Esophagus squamous epithelium (tissue), 5 donors: ENCODE measurements at places on chromosomes 7 and 10.

DNA sequence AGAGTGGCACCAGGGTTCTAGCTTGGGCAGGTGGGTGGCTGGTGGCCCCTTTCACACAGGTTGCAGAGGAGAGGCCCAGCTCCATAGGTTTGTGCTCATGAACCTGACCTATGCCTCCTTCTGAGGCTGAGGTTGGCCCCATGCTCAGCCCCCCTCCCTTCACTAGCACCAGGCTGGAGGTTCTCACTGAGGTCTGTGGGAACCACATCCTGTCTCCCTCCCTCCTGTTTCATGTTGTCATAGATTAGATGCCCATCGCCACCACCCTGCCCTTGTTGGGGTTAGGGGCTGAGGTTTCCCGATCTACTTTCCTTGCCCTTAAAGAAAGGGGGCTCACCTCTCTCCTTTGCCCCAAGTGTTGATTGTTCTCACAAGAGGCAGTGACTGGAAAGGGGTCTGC is 14.7 kb downstream of the NEUROG3 start:
- DNase-seq, result no peak
- no peaks in the 10 kb centered on the region for H3K4me1 ChIP-seq
- H3K4me3 ChIP-seq, result no peak overlapping the region
- H3K36me3 ChIP-seq, result no peaks in the 10 kb centered on the region

- H3K36me3 ChIP-seq, result no peaks in the 10 kb centered on the region
- DNase-seq, result no peak
- no peak overlapping the region for H3K4me3 ChIP-seq
- no peak overlapping the region for H3K27ac ChIP-seq
Observed at GRCh38 chr10:91665842-91666241, 33.0 kb upstream of the PPP1R3C start.

DNA sequence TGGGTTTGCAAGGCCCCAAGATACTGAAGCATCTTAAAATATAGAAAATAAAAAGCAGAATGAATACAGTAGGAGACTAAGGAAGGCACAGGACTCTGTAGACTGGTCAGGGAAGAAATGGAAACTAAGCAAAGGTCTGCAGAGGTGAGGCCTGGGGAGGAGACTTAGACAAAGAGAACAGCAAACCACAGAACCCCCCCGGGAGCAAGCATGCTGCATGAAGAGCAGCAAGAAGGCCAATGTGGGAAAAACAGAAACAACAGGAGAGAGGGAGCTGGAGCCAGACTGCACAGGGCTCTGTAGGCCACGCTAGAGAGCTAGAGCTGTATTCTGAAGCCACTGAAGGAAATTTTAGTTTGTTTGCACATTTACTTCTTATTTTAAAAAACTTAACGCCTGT is 45.7 kb upstream of the ARID5B start:
- no peak for DNase-seq
- H3K4me1 ChIP-seq, result no peaks in the 10 kb centered on the region
- no peak overlapping the region for H3K27ac ChIP-seq
- no peak overlapping the region for H3K4me3 ChIP-seq
- no peaks in the 10 kb centered on the region for H3K27me3 ChIP-seq

- no peaks in the 10 kb centered on the region for H3K36me3 ChIP-seq
- no peaks in the 10 kb centered on the region for H3K4me1 ChIP-seq
- H3K4me3 ChIP-seq, result no peak overlapping the region
- no peak for DNase-seq
- no peaks in the 10 kb centered on the region for H3K27me3 ChIP-seq
Observed at GRCh38 chr10:10886861-10887531, 130.7 kb upstream of the CELF2 start.

- H3K27me3 ChIP-seq, result no peaks in the 10 kb centered on the region
- no peaks in the 10 kb centered on the region for H3K4me1 ChIP-seq
- DNase-seq, result no peak
- no peak overlapping the region for H3K27ac ChIP-seq
Observed at GRCh38 chr7:69553190-69553589, 45.1 kb upstream of the AUTS2 start.

DNA sequence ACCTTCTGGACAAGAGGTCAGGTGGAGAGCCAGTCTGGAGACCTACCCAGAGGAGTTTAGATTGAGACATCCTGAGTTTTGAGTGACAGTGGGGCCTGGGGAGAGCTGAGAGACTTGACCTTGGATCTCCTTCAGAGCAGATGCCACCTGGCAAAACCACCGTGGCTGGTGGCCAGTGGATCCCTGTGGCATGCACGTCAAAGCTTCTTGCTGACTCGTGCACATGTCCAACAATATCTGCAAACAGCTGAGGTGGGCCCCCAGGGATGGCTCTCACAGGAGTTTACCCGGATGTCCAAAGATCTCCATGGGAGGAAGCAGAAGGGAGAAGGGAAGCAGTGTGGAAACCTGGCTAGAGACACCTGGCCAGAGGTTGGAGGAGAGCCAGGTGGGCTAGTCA is 230.5 kb downstream of the FANK1 start:
- no peak overlapping the region for H3K4me3 ChIP-seq
- no peaks in the 10 kb centered on the region for H3K27me3 ChIP-seq
- no peaks in the 10 kb centered on the region for H3K36me3 ChIP-seq
- no peaks in the 10 kb centered on the region for H3K4me1 ChIP-seq
- no peak for DNase-seq
- no peak overlapping the region for H3K27ac ChIP-seq

DNA sequence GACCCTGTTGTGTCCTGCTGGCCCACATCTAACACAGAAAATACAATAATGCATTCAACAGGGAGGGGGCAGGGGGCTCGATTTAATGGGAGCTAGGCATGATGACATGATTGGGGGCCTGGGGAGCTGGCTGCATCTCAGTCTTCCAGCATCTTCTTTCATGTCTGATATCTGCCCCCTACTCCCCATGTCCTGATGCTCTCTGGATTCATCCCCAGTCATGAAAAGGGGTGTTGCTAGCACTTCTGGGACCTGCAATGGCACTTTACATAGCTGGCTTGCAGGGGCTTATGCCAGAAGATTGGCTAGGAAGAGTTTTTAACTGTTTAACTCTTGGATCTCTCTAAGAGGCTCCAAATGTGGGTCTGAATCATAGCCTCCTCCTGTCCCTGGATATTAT is 94.9 kb downstream of the AOAH start:
- no peak overlapping the region for H3K4me3 ChIP-seq
- DNase-seq, result no peak
- no peaks in the 10 kb centered on the region for H3K4me1 ChIP-seq
- H3K36me3 ChIP-seq, result no peaks in the 10 kb centered on the region
- no peaks in the 10 kb centered on the region for H3K27me3 ChIP-seq
- no peak overlapping the region for H3K27ac ChIP-seq

DNA sequence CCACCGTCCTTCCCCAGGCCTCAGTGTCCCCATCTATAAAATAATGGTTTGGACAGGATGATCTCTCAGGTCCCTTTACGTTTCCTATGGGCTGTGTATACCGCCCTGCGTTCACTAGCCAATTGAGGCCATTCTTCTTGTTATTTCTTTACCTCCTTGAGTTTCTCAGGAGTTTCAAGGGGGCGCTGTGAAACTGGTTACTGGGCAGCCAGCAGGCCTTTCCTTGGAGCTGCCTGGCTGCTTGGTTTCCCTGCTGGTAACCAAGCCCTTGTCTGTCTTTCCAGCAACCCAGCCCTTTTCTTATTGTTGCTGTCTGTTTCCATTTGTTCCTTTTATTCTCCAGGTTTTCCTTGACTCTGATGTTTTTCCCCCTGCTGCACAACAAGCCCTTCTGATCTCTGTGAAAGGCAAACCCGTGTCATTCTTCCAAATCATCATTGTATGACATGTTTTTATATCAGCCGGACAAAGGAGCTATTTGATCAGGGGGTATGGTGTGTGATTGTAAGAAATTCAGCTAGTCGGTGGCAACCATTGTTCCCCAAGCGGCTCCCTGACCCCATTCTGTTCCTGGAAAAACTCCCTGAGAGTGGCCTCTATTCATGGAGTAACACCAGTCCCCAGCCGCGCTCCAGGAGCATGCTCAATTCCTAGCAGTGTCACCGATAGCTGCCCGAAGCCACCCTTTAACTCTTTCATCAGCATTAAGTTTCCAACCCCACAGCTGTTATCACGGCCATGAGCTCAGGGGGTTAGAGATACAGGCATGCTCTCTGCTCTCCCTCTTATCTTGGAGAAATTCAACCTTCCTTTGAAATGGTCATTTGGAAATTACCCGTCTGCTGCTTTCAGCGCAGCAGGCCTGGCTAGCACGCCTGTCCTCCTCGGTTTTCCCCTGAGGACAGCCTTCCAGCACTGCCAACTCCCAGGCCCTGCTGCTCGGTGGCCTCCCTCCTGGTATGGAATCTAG is 26.6 kb downstream of the FGF8 start:
- no peak overlapping the region for H3K4me3 ChIP-seq
- H3K4me1 ChIP-seq, result no peaks in the 10 kb centered on the region

GRCh38 chr7:98996150-98996552 is 117.8 kb downstream of the TRRAP start:
- no peak overlapping the region for H3K27ac ChIP-seq
- no peaks in the 10 kb centered on the region for H3K4me1 ChIP-seq
- no peak for DNase-seq
- no peak overlapping the region for H3K4me3 ChIP-seq
- peaks cover 14% of the 10 kb centered on the region for H3K36me3 ChIP-seq
- no peaks in the 10 kb centered on the region for H3K27me3 ChIP-seq

- H3K36me3 ChIP-seq, result no peaks in the 10 kb centered on the region
- H3K27ac ChIP-seq, result no peak overlapping the region
- DNase-seq, result no peak
- no peak overlapping the region for H3K4me3 ChIP-seq
Observed at GRCh38 chr7:113796557-113796956, 122.3 kb downstream of the PPP1R3A start.

- H3K4me3 ChIP-seq, result peak overlapping the region; percentile 26
- no peaks in the 10 kb centered on the region for H3K36me3 ChIP-seq
- DNase-seq, result no peak
- H3K4me1 ChIP-seq, result peaks cover 4% of the 10 kb centered on the region
- H3K27me3 ChIP-seq, result peaks cover 16% of the 10 kb centered on the region
- H3K27ac ChIP-seq, result peak overlapping the region; percentile 81
Observed at GRCh38 chr7:94394109-94394436, 622 bp upstream of the COL1A2 start.

DNA sequence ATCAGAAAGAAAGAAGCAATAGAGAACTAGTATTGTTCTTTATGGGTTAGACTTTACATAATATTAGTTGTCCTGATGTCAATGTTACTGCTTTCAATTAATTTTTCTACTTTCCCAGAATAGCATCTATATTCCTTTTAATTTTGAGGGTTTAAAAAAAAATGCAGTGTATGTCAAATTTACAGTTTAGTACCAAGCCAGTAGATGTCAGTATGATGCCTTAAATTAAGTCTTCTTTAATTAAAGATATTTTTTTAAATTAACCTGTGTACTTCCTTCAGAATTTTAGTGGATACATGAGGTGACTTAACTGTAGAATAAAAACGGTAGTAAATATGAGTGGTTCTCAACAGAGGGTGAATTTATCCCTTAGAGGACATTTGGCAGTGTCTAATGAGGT is 35.2 kb upstream of the STOX1 start:
- H3K27me3 ChIP-seq, result no peaks in the 10 kb centered on the region
- H3K36me3 ChIP-seq, result peaks cover 8% of the 10 kb centered on the region
- no peaks in the 10 kb centered on the region for H3K4me1 ChIP-seq

DNA sequence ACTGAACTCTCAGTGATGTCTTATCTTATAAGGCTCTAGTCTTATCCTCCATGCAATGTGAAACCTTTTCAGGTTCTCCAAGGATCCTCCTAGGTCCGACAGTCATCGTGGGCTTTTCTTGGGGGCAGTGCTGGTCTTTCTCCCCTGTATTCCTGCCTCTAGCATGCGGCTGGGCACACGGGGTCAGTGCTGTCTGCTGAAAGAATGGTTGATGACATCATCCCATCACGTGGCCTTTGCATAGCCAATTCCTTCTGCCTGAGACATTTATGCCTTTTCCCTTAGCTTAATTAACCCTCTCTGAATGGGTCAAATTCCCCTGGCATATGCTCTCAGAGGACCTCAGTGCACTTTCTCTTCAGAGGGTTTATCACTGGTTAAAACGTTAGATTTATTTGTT is 27.0 kb upstream of the KCNK18 start:
- H3K4me3 ChIP-seq, result no peak overlapping the region
- no peak for DNase-seq
- peaks cover 98% of the 10 kb centered on the region for H3K27me3 ChIP-seq
- H3K36me3 ChIP-seq, result no peaks in the 10 kb centered on the region

DNA sequence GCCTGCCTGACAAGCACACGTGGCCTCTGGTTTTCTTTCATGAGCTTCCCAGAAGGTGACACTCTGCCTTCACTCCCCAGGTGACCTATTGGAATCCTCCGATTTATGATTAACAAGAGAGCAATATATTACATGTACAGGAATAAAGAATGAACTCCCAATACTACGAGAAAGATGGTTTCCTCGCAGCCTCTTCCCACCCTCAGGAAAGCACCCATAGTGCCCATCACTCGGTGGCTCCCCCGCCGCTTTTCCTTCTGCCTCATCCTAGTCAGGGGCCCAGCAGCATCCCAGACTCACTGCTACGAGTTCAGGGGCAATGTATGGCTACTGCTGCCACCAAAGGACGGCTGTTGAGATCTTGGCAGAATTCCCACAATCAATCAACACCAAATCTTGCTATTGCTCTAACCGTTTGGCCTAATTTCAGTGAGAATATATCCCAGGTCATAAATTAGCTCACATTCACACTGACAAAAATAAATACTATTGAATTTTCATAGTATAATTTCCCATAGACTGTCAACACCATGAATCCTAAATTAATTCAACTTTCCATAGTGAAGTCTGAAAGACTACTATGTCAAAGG is 196.3 kb downstream of the TNS3 start:
- H3K27ac ChIP-seq, result no peak overlapping the region
- DNase-seq, result no peak
- peaks cover 8% of the 10 kb centered on the region for H3K36me3 ChIP-seq

GRCh38 chr7:2945171-2945570 is 98.5 kb downstream of the CARD11 start:
- H3K4me3 ChIP-seq, result no peak overlapping the region
- no peak overlapping the region for H3K27ac ChIP-seq
- no peaks in the 10 kb centered on the region for H3K4me1 ChIP-seq
- H3K36me3 ChIP-seq, result no peaks in the 10 kb centered on the region
- H3K27me3 ChIP-seq, result no peaks in the 10 kb centered on the region
- no peak for DNase-seq

DNA sequence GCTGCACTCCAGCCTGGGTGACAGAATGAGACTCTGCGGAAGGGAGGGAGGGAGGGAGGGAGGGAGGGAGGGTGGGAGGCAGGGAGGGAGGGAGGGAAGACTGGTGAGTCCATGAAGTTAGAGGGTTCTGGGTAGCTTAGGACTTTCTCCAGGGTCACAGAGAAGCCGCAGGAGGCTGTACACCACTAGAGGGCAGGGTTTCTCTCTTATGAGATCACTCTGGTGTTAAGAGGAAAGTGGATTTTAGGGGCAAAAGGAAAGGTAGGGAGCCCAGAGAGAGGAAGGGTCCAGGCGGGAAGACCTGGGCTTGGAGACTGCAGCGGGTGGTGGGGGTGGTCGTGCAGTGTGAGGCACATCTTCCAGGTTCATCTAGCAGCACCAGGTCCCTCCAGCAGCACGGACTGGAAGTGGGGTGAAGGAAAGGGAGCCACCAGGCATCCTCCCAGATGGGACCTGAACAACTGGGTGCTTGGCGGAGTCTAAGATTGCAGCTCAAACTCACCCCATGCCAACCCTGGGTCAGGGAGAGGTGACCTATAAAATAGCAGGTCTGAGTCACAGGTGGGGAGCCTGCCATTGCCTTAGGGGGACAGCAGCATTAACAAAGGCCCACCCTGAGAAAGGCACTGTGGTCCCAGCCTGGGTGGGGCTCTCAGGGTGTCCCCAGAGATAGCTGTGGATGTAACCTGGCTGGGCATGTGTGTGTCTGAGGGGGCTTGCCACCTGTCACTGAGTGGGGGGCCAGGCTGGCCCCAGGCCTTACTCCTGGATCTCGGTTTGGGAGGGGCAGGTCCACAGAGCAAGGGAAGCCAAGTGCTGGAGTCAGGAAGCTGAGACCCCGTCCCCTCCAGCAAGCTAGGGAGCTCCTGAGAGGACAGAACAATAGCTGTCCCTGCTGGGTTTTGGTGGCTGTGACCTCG is 48.5 kb upstream of the SLC29A3 start:
- DNase-seq, result no peak
- no peak overlapping the region for H3K27ac ChIP-seq
- H3K4me3 ChIP-seq, result no peak overlapping the region
- H3K4me1 ChIP-seq, result peaks cover 63% of the 10 kb centered on the region
- H3K36me3 ChIP-seq, result no peaks in the 10 kb centered on the region
